ENCODE measurements at places on chromosomes 11 and 22. TPM values are rescaled to one million over a fixed set of nuclear protein-coding genes. Genes with fewer than 3 reads are reported as not detected.
A peak's percentile ranks its signal among the peaks of the same experiment; 100 is the strongest.

DNA sequence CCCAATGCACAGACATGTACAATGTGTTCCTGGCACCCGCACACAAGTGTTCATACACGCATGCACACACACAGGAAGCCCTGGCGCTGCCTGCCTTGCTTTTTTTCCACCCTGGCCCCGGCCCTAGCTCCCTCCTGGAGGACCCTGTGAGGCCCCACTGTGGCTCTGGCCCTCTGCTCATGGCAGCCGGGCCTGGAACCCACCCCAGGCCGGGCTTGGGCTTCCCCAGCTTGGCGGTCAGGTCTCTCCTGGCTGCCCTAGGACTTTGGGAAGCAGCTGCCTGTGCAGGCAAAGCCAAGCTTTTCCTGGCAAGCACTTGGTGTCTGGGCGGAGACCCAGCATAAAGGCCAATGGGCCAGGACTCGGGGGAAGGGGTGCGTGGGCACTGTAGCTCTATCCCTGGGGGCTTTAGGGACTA is 30.5 kb downstream of the CD82 start:
- no peak for DNase-seq

The OOSP4B gene
- not detected for total RNA-seq

DNA sequence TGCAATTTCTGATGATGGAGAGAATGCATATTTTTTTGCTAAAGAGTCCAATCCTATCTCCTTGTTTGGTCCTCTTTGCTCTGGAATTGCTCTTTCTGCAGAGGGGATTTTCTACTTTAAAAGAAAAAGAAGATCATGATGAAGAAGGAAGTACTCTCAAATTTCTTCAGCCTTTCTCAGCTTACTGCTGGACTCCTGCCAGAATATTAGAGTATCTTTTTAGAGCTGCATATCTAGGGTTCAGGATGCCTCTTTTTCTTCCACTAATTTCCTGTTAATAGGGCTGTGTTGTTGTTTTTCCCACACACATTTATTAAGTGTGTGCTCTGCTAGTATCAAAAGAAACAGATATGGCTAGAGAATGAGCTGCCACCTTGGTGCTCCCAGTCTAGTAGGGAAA is 18.2 kb downstream of the UBASH3B start:
- no peak for DNase-seq

DNA sequence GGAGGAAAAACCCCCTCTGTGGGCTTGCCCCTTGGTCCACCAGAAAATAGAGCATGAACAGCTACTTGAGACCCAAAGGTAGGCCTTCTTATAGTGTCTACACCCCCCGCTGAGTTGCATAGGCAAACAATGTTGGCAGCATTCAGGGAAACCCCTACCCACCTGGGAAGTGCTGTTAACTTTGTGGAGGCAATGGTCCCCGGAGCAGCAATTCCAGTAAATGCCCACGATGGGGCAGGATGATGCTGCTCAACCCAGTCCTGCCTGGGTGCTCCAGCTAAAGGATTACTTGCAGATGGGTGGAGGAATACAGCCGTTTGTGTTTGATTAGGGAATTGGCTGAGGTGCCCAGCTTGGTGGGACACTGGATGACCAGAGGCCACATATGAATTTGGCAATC is 381.3 kb upstream of the ANO5 start:
- DNase-seq = peak; percentile 62

DNA sequence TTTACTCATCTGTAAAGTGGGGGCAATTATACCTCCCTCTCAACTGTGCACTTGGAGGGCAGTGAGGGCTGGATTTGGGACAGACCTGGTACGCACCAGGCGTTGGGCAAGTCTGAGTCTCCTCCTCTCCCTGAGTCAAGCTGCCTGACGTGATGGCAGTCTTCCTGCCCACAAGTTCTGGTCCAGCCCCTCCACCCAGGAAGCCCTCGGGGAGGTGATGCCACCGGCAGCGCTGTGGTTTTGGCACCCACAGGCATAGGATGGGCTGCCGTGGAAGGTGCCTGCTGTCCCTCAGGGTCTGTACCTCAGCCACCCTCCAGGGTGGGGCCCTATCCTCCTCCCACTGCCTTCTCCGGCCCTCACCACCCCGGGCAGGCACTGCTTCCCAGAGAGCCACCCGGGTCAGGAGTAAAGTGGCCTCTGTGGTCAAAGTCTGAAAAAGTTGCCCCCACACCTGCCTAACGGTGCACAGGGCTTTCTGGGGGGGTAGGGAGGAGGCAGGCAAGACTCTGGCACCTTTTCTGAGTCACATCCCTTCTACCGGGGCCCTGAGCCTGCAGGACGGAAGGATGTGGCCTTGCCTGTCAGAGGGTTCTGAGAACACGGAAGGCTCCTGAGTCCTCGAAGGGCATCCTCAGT is 6.5 kb upstream of the APOBEC3H start:
- no peak for DNase-seq

GRCh38 chr22:21064917-21065864 is 19.4 kb downstream of the LRRC74B start:
- DNase-seq = no peak

DNA sequence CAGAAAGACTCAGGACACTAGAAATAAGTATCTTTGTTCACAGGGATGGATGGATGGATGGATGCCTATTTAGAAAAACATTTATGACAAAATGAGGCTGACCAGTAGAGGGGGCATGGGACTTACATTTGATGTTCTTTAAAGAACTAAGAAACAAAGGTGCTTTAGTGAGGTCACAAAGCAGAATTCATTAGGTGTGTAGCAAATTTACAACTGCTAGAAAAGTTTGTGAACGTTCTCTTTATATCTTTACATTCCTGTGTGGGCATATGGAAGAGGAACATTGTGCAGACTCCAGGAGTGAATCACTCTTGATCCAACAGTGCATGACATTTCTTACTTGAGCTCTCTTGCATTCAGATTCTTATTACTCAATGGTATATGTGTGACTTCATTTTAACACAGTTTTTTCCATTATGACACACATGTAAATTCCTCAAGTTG is 15.8 kb upstream of the SIK2 start:
- DNase-seq = peak; percentile 57

The ZNF215 gene
- 14.8 TPM for total RNA-seq

DNA sequence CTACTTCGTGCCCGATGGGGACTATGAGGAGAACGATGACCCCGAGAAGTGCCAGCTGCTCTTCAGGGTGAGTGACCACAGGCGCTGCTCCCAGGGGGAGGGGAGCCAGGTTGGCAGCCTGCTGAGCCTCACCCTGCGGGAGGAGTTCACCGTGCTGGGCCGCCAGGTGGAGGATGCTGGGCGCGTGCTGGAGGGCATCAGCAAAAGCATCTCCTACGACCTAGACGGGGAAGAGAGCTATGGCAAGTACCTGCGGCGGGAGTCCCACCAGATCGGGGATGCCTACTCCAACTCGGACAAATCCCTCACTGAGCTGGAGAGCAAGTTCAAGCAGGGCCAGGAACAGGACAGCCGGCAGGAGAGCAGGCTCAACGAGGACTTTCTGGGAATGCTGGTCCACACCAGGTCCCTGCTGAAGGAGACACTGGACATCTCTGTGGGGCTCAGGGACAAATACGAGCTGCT is 751 bp downstream of the FIBIN start:
- no peak for DNase-seq

DNA sequence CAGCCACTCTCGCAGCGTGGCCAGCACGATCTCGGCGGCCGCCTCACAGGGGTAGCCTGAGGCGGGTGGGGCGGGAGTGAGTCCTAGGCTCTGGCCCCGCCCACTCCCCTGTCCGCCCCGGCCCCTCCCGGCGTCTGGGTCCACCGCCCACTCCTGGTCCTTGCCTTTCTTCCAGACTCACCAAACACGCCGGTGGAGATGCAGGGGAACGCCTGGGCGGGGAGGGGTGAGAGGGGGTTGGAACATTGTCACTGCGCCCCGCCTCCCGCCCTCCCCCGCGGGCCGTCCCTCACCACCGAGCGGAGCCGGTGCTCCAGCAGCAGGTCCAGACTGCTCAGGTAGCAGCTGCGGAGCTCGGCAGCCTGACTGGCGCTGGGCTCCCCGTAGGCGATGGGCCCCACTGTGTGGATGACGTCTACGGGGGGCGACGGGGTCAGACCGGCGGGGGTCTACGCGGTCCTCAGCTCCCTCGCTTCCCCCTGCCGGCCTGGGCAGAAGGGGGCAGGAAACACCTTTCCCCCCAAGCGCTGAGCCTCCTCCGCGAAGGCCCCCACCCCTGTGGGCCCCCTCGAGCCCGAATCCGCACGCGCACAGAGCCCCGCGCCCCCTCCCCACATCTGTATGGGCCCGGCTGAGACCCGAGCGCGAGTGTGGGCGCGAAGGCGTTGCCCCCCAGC is 13.2 kb downstream of the OTUB1 start:
- DNase-seq = peak; percentile 87

- no peak for DNase-seq
Measured at GRCh38 chr11:45300715-45301114, 14.6 kb upstream of the SYT13 start.

The ART1 gene
- not detected for total RNA-seq

The SPA17 gene
- total RNA-seq = 67.2 TPM

DNA sequence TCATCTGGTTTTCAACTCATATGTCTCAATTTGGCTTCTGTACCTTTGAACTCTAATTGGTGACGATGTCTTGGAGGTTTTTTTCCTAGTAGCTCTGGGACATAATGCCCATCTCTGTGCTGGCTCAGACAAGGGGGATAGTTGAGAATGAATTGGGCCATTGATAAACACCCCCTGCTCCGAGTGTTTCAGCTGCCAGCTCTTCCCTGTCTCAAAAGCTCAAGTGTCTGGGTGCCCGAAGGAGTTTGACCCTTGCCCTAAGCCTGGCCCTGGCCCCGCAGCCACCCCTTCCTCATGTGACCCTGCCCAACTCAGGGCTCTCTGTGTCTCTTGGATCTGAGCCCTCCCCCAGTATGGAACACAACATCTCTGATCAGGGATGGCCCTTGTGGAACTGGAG is 3.0 kb downstream of the INSC start:
- no peak for DNase-seq

GRCh38 chr11:68798221-68798813 is 43.4 kb downstream of the CPT1A start:
- DNase-seq = peak; percentile 83

The KIF18A gene
- total RNA-seq = 84.5 TPM

GRCh38 chr11:14618060-14618459 is 25.5 kb upstream of the PDE3B start:
- no peak for DNase-seq

The DLG2 gene
- 7.5 TPM for total RNA-seq

The CBLIF gene
- not detected for total RNA-seq

Data from neural progenitor cell (in vitro differentiated cells).